Naive thymus-derived CD8-positive, alpha-beta T cell (primary cell): ENCODE measurements at places on chromosomes 1 and 21. TPM values are rescaled to one million over a fixed set of nuclear protein-coding genes. Genes with fewer than 3 reads are reported as not detected.

GRCh38 chr1:56139836-56140235 is 439.5 kb downstream of the PLPP3 start:
- DNase-seq: no peak

GRCh38 chr1:22326372-22326915 is 125.2 kb upstream of the ZBTB40 start:
- DNase-seq: no peak

DNA sequence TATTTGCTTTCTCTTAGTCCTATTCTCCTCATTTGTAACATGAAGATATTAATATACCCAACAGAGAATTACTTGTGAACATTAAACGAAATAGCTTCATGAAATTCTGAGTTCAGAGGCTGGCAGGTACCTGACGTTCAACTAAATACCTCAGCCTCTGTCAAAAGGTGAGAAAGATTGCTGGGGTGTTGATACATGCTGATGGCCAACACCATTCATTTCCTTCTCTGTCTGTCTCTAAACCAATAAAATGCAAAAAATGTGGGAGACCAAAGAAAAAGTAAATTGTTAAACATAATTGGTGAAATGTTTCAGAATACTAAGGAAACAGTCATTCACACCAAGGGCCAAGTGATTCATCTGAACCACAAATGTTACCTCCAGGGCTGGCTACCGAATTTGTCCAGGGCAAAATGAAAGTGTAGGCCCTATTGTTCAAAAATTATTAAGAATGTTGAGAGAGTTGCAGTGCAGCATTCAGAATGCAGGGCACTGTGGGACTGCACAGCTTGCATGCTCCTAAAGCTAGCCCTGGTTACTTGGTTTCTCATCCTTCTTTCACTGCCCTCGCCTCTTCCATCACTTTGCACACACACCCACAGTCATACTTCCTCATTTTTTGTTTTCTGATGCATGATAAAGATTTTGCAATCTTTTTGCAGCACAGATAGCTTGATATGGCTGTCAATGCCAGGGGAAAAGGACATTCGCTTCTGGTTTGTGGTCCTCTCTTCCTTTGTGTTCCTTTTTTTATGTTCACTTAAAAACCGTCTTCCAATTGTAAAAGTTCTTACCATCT is 414.3 kb upstream of the NR5A2 start:
- no peak for DNase-seq

The DSCAM gene
- not detected for polyA plus RNA-seq

The CHIA gene
- polyA plus RNA-seq: not detected
